Nephron progenitor cell (in vitro differentiated cells): ENCODE measurements at places on chromosomes 2 and 18.

- no peak for DNase-seq
Measured at GRCh38 chr18:9846162-9846925, 39.4 kb upstream of the TXNDC2 start.

DNA sequence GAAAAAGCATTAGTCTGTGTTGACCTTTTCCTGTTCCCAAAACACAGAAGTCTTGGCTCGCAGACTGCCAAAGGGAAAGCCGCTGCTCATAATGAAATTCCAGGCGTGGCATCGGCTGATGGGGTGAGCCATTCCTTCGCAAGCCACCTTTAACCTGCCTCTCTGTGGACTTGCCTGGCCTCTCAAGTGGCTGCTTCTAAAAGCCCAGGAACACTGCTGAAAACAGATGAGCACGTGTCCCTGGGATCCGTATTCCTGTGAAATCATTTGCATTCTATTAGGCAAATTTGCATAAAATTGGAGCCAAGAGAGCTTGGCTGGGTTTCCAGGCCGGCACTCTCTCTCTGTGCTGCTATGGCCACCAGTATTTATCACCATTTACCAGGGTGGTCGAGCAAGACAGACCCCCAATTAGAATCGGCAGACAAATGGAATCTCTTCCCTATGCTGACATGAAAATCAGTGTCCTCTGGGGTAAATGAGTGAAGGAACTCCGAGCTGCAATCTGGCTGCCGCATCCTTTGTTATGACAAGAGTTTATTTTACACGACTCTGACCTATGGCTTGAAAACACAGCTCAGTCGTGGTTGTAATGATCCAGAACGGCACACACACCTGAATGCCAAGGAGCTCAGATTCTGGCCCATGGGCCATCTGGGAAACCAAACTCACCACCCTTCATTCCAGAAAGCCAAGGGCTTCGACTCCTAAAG is 21.7 kb downstream of the BCL2 start:
- no peak for DNase-seq

DNA sequence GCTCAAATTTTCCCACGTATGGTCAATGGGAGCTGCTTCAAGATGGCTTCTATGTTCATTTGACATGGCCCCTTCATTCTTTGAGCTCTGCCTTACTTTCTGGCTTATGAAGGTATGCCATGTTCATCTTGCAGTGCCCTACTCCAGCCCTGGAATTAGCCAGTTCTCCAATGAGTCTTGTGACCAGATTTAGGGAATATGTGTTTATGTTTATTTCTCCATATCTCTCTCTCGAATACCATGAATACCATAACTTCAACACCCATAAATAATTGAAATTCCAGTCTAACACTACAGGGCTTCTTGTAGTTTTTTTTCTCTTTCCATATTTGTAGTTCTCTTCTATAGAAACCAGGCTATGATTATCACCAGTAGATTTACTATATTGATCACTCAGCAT is 39.7 kb downstream of the EPB41L5 start:
- DNase-seq: no peak

GRCh38 chr2:219630770-219631405 is 3.5 kb downstream of the SLC4A3 start:
- DNase-seq: no peak

GRCh38 chr2:524442-524841 is 152.8 kb downstream of the TMEM18 start:
- no peak for DNase-seq

DNA sequence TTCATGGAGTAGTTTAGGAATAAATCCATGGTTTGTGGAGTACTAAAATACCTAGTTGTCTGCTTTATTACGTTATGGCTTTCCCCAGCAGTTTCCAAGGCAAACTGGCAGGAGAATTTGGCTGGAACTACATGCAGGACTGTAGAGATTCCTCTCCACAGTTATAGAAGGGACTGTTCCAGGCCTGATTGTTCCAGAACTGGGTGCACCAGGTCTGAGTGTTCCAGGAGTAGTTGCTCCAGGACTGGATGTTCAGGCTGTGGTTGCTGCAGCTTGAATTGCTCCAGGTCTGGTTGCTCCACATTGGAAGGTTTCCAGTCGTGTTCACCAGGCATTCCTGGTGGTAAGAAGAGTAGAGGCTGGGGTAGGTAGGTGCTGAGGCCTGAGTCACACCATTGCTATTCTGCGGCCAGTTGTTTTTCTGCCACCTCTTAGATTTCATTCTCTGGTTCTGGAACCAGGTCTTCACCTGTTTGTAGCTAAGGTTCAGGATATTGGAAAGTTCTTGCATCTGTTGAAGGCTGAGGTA is 28.1 kb downstream of the SGPP2 start:
- DNase-seq: no peak

- DNase-seq: no peak
Measured at GRCh38 chr2:59957504-59957903, 596.0 kb downstream of the BCL11A start.

DNA sequence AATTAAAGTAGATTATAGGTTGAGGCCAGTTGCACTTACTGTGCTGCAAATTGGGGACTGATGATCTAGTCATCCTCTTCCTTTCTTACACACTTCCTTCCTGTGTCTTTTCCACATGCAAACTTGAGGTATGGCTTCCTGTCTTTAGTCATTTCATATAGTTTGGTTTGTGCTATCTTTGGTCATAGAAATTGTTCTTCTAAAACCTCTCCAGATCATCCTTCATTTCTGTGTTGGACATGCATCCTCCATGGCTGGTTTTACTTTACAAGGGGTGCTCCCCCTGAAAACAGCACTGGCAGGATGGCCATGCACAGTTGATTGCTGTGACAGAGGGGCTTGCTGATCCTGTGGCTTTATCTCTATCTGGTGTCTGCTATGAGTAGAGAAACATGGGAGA is 36.5 kb downstream of the MGAT5 start:
- no peak for DNase-seq

- no peak for DNase-seq
Measured at GRCh38 chr2:39290433-39290832, 46.7 kb upstream of the CDKL4 start.

DNA sequence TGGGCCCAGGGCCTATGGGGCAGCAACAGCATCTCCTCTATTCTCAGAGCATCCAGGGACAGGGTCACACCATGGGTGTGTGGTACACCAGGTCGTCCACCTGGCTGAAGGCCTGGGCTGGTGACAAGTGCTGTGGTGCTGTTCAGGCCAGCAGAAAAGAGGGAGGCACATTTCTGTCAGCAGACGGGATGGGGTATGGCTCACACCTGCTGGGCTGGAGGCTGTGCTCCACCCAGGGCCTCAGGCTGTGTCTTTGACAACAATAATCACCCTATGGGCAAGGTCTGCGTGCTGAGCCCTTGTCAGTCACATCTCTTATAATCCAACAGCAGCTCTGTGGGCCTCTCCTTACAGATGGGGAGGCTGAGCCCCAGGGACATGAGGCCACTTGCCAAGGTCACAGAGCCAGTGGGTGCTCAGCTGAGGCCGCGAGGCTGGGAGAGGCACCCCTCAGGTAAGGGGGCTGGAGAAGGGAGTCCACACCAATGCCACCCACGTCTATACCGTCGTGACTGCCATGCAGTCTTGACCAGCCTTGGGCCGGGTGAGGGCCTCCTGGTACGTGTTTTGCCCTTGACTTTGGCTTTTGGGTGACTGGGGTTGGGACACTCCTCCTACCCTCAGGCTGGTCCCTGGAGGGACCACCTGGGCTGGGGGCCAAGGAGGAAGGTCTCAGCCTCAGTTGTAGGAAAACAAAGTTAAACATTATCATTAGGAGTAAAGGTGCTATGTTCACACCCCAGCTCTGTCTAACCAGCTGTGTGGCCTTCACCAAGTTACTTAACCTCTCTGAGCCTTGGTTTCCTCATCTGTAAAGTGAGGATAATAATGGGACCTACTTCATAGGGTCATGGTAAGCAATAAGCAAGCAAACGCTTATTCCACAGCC is 5.6 kb upstream of the HS6ST1 start:
- DNase-seq: no peak

DNA sequence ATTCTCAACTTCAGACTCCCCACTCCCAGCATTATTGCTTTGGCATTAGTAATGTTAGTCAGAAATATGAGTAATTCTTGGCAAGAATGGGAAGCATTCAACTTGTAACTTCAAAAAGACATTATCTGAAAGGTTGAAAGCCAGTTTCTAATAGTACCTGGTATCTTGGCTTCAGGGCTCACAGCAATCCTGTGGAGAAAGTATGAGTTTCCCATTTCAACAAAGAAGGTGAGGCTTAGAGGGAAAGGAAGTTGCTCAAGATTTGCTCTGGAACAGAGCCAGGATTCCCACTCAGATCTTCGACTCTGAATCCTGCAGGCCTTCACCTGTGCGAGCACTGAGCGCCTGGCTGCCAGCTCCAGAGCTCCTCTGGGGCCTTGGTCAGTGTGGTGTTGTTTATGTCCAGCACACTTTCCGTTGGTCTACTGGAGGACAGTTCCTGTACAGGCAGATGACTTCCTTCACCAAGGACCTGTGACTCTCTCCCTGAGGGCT is 136.1 kb downstream of the MCFD2 start:
- no peak for DNase-seq

GRCh38 chr2:134225841-134226240 is 28.0 kb upstream of the MGAT5 start:
- DNase-seq: no peak

DNA sequence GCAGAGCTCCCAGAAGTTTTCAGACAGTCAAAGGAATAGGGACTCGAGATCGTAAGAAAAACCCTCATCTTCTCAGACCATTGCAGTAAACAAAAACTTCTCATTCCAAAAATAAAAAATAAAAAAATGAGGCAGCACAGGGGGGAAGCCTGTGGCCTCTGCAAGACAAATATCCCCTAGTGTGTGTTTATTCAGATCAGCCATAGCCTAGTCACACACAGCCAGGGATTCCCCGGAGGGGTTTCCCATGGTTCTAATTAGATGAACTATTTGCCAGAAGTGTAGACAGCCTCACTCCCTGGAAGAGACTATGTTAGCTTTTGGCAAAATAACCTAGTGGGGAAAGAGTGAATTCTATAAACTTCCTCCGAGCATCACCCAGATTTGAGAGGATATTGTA is 122.9 kb upstream of the KLF7 start:
- DNase-seq: no peak

DNA sequence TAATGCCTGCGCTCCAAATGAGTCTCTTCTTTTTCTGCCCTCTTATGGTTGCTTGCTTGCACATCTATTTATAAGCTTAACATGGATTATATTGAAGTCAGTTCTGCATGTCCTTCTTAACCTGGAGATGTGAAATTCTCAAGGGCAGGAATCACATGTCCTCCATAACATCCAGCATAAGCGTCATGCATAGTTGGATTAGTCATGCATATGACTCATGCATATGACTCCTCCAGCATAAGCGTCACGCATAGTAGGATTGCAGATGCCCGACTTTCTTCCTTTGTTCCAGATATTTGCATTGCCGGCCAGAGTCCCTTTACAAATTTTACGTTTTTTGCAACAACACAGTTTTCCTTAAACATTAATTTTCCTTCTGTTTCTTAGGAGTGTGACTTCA is 308.6 kb downstream of the TGIF1 start:
- no peak for DNase-seq

DNA sequence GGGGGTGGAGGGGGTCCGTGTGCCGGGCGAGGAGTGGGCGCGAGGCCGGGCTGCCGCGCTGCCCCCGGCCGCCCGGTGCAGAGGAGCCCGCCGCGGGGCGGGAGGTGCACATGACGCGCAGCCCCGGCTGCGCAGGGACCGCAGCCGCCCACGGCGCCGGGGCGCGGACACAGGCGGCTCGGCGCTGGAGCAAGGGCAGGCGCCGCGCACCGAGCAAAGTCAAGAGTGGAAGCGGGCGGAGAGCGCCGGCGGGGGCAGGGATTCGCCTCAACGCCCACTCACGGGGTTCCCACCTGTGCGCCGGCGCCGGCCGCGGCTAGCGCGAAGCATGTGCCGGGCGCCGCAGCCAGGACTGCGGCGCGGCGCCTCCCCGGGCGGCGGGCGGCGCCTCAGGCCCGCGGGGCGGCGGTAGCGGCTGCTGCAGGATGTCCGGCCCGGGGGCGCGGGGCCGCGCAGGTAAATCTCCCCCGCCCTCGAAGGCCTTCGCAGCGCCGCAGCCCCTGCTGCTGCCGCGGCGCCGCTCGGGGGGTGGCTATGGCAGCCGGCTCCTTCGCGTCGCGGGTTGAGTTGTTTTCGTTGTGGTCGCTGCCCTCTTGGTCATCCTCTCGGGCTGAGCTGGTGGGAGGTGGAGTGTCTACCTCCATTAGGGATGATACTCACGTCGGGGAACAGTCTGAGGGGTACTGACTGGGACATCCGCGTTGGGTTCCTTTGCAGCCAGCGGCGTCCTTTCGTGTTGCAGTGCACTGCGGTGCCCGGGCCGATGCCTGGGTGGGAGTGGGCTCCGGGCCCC is 216.3 kb upstream of the DTNA start:
- peak; percentile 64 for DNase-seq

- DNase-seq: no peak
Measured at GRCh38 chr2:137123226-137123625, 357.9 kb downstream of the THSD7B start.

GRCh38 chr2:191692502-191693115 is 14.7 kb downstream of the NABP1 start:
- DNase-seq: no peak

- DNase-seq: no peak
Measured at GRCh38 chr2:64268330-64269048, 124.3 kb upstream of the PELI1 start.

GRCh38 chr2:1750933-1751766 is 6.8 kb upstream of the PXDN start:
- peak; percentile 73 for DNase-seq

DNA sequence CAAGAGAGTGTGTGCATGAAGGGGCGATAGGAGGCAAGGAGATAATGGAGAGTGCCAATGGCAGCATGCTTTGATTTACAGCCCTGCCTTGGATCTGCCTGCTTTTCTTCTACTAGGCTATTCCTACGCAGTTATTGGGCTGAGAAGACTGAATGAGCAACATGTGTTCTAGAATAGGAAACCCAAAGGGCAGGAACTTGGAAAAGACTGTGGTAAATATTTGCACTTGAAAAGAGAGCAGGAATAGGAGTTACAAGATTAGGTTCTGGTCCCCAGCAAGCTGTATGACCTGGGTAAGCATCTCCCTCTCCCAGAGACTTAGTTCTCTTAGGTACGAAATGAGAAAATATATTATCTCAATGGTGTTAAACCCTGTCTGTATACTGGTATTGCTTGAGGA is 367.7 kb downstream of the CLIP4 start:
- DNase-seq: no peak

- no peak for DNase-seq
Measured at GRCh38 chr2:12046641-12047040, 300.2 kb downstream of the LPIN1 start.
